ENCODE measurements at places on chromosomes 3 and 15.

GRCh38 chr3:113754494-113755159 lies 7.8 kb downstream of the ATP6V1A start:
- no peak for DNase-seq

DNA sequence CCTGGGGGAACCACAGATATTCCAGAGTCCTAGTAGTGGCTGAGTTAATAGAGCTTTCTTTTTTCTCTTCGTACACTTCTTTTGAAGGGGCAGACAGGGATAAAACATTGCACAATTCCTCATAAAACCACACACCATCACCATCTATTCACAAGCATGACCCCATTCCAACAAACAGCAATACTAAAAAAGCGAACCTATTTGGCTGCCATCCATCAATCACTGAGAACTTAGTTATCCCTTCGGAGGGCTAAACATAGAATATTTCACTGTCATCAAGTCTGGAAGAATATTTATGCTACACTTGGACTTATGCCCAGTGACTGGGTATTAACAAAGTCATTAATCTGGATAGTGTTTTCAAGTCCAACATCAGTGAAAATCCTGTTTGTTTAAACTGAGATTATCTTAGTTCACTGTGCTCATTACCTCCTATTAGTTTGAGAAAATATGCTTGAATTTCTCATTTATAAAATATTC lies 80.3 kb upstream of the PRTG start:
- no peak for DNase-seq

- DNase-seq = no peak
These were observed 23.1 kb upstream of the GPR171 start for GRCh38 chr3:151226088-151226563.

DNA sequence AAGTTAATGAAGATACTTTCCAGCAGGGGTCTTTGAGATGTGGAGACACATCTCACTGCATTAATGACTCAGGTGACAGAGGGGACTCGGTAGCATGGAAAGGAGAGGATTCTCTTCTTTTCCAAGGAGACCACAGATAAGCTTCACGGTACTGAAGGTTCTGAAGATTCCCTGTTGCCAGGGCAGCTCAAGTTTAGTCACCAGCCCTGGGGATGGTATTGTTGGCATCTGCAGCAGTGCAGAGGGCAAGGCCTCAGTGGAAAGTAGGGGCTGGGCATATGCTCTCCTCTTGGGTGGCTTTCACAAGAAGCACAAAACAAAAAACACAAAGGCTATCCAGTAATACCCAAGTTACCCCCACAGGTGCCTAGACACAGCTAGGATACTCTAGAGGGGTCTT lies 38.0 kb upstream of the MRPL3 start:
- DNase-seq = no peak

- DNase-seq = peak; percentile 30
These were observed 55.8 kb downstream of the ZNF621 start for GRCh38 chr3:40580494-40581091.

DNA sequence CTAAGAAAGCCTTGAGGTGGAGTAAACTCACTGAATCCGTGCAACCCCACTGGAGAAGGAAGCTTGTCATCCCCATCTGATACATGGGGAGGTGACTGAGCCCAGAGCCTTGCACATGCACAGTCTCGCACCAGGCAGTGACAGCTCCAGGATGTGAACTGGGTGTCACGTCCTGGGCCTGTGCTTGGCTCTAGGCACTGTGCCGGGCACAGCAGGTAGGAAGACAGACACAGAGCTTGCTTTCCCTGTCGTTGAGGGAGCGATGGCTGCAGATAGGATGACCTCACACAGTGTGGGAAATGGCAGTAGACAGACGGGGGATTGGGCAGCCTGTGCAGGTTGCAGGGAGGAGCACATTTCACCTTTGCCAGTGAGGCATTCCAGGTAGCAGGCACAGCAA lies 12.2 kb upstream of the ATP2B2 start:
- no peak for DNase-seq

- no peak for DNase-seq
These were observed 24.0 kb downstream of the PLXNA1 start for GRCh38 chr3:127006781-127007436.

GRCh38 chr3:130715616-130716015 lies 31.0 kb downstream of the PIK3R4 start:
- no peak for DNase-seq

GRCh38 chr15:73914145-73914544 lies 12.1 kb upstream of the LOXL1 start:
- DNase-seq = no peak

- no peak for DNase-seq
These were observed 241.7 kb upstream of the HES1 start for GRCh38 chr3:193894121-193894863.

GRCh38 chr15:77497110-77497737 lies 76.5 kb downstream of the HMG20A start:
- peak; percentile 24 for DNase-seq

GRCh38 chr3:58332575-58333188 lies at the start of gene PXK:
PXK (plus strand) TSS chr3:58332892; CDS start chr3:58332989, 97 bp downstream.
- DNase-seq = peak; percentile 61

- peak; percentile 61 for DNase-seq
These were observed 124.2 kb downstream of the IMPG2 start for GRCh38 chr3:101195951-101196713.

GRCh38 chr3:13507570-13508339 lies 27.6 kb downstream of the HDAC11 start:
- DNase-seq = no peak
